ENCODE measurements at places on chromosomes 7 and 10.

GRCh38 chr7:47549916-47550315 lies 32.0 kb downstream of the TNS3 start:
- peaks cover 20% of the 10 kb centered on the region for H3K4me1 ChIP-seq
- H3K27me3 ChIP-seq = peaks cover 11% of the 10 kb centered on the region
- DNase-seq = no peak
- no peak overlapping the region for H3K4me3 ChIP-seq

GRCh38 chr7:42217548-42217947 lies 19.5 kb downstream of the GLI3 start:
- H3K27me3 ChIP-seq = no peaks in the 10 kb centered on the region
- peak overlapping the region; percentile 13 for H3K4me3 ChIP-seq
- H3K36me3 ChIP-seq = peaks cover 56% of the 10 kb centered on the region

DNA sequence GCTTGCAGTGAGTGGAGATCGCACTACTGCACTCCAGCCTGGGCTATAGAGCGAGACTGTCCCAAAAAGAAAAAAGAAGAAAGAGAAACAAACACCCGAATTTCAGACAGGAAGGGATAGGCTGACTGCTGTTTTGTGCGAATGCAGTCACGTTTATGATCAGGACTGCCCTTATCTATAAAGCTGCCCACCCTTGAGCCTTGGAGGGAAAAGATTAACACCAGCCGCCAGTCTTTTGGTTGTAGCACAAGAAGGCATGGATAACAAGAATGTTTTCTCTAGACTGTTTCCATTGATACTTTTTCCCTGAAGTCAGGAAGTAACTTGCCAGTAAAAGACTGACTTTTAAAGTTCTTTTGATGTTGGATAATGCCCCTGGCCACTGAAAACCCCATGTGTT lies 314.0 kb downstream of the BICC1 start:
- H3K27me3 ChIP-seq = no peaks in the 10 kb centered on the region
- H3K27ac ChIP-seq = peak overlapping the region; percentile 91
- DNase-seq = no peak

DNA sequence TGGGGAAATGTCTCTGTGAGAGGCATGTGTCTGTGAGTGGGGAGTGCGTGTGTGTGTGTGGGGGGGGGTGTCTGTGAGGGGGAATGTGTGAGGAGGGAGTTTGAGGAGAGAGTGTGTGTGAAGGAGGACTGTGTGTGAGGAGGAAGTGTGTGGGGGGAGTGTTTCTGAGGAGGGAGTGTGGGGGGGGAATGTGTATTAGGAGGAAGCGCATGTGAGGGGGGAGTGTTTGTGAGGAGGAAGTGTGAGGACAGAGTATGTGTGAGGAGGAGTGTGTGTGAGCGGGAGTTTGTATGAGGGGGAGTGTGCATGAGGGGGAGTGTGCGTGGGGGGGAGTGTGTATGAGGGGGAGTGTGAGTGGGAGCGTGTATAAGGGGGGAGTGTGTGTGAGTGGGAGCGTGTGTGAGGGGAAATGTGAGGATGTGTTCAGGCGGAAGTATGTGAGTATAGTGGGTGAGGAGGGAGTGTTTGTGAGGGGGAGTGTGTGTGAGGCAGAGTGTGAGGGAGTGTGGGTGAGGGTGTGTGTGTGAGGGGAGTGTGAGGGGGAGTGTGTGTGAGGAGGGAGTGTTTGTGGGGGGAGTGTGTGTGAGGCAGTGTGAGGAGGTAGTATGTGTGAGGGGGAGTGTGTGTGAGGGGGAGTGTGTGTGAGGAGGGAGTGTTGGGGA lies 21.8 kb upstream of the PTPRN2 start:
- no peak for DNase-seq
- peaks cover 14% of the 10 kb centered on the region for H3K36me3 ChIP-seq
- peaks cover 43% of the 10 kb centered on the region for H3K4me1 ChIP-seq
- H3K27me3 ChIP-seq = peaks cover 3% of the 10 kb centered on the region

DNA sequence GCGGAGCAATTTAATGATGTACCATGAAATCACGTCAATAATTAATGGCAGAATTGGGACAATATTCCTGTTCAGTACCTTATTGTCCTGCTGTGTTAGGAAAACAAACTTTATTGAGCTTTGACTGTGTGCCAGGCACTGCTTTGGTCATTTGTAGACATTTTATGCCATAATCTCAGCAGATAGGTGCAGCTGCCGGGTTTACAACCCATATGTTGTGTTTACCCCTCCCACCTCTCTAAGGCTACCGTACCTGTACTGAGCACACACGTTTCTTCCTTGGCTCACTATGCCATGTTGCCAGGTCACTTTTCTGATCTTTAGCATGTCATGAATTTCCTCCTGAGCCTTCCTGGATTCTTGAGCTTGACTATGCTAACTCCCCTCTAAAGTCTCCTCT lies 422.2 kb downstream of the PHTF2 start:
- H3K36me3 ChIP-seq = no peaks in the 10 kb centered on the region
- H3K4me3 ChIP-seq = no peak overlapping the region
- no peak overlapping the region for H3K27ac ChIP-seq
- no peak for DNase-seq

- no peaks in the 10 kb centered on the region for H3K36me3 ChIP-seq
- no peak for DNase-seq
- H3K4me3 ChIP-seq = no peak overlapping the region
- no peak overlapping the region for H3K27ac ChIP-seq
- H3K27me3 ChIP-seq = no peaks in the 10 kb centered on the region
- H3K4me1 ChIP-seq = peaks cover 6% of the 10 kb centered on the region
Measured at GRCh38 chr10:103235775-103236174, 9.9 kb upstream of the RPEL1 start.

GRCh38 chr10:31683682-31684081 lies 244.9 kb downstream of the ARHGAP12 start:
- H3K36me3 ChIP-seq = peaks cover 9% of the 10 kb centered on the region
- no peak overlapping the region for H3K4me3 ChIP-seq
- no peaks in the 10 kb centered on the region for H3K27me3 ChIP-seq
- H3K27ac ChIP-seq = no peak overlapping the region
- DNase-seq = no peak

- H3K36me3 ChIP-seq = peaks cover 4% of the 10 kb centered on the region
- H3K27me3 ChIP-seq = no peaks in the 10 kb centered on the region
- no peak overlapping the region for H3K27ac ChIP-seq
- H3K4me1 ChIP-seq = no peaks in the 10 kb centered on the region
- no peak overlapping the region for H3K4me3 ChIP-seq
Measured at GRCh38 chr7:138077809-138078208, 1.6 kb downstream of the AKR1D1 start.

DNA sequence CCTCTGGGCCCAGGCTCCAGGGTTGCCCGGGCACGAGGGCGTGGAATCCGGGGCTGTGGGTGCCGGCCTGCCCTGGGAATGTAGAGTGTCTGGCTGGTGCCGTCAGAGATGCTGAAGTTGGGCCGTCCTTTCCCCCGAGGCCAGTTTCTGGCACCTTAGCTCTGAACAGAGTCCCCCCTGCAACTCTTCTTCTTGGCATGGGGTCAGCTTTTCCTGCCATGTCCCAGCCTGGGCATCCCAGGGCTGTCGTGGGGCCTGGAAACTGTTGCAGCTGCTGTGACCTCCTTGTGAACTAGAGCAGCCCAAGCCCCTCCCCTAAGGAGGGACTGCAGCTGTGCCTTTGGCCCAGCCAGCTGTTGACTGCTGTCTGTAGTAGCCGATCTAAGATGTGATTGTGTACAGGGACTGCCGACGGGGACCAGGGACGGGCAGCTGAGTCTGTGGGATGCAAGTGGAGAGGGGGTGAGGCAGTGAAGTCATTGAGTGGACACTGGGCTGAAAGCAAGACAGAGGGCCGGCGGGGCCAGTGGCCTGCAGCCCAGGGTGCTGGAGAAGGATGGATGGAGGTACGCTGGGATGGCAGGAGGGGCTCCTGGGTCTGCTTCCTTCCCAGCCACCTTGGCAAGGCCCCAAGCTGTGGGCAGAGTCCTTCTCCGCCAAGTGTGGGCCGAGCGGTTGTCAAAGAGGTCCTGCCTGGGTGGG lies 35.8 kb downstream of the GBX1 start:
- H3K4me1 ChIP-seq = peaks cover 46% of the 10 kb centered on the region
- peaks cover 73% of the 10 kb centered on the region for H3K36me3 ChIP-seq
- no peak for DNase-seq
- H3K4me3 ChIP-seq = peak overlapping the region; percentile 47
- peaks cover 49% of the 10 kb centered on the region for H3K27me3 ChIP-seq

GRCh38 chr7:22399546-22399945 lies 42.6 kb upstream of the RAPGEF5 start:
- peaks cover 9% of the 10 kb centered on the region for H3K27me3 ChIP-seq
- no peak for DNase-seq
- no peak overlapping the region for H3K4me3 ChIP-seq
- H3K27ac ChIP-seq = no peak overlapping the region

DNA sequence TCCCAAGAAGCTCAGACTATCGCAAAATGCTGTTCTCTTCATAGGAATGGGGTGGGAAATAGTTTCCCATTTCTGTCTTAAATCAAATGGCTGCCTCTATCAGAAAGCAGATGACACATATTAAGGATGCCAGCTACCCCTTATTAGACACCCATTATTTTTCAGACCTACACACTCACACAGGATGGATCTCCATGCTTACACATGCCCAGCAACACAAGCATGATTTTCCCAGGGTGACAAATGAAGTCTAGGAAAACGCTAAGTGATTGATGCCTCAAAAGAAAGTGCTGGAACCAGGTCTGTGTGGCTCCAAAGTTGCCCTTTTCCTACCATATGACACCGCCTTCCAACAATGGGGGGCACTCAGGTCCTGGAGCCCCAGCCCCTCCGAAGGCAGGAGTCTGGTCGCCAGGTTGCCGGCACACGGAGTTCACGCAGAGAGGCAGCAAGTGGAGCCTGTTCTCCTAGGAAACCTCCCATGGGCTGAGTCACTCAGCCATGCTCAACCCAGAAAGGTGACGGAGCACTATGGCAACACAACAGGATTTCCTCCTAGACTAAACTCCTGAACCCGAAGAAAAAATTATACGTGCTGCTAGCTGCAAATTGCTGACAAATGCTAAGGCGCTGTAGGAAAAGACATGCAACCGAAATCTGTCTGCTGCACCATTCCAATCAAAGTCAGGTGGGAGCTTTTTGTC lies 19.8 kb downstream of the VOPP1 start:
- peaks cover 2% of the 10 kb centered on the region for H3K27me3 ChIP-seq
- H3K36me3 ChIP-seq = peaks cover 21% of the 10 kb centered on the region
- peaks cover 68% of the 10 kb centered on the region for H3K4me1 ChIP-seq
- DNase-seq = no peak
- H3K27ac ChIP-seq = peak overlapping the region; percentile 15

GRCh38 chr7:18163091-18163490 lies 135.4 kb upstream of the PRPS1L1 start:
- H3K36me3 ChIP-seq = no peaks in the 10 kb centered on the region
- H3K27ac ChIP-seq = no peak overlapping the region
- no peak for DNase-seq
- H3K27me3 ChIP-seq = peaks cover 11% of the 10 kb centered on the region
- no peaks in the 10 kb centered on the region for H3K4me1 ChIP-seq

- peaks cover 2% of the 10 kb centered on the region for H3K27me3 ChIP-seq
- H3K36me3 ChIP-seq = peaks cover 58% of the 10 kb centered on the region
- peaks cover 56% of the 10 kb centered on the region for H3K4me1 ChIP-seq
- DNase-seq = no peak
- peak overlapping the region; percentile 4 for H3K4me3 ChIP-seq
Measured at GRCh38 chr10:72096115-72097000, 8.0 kb upstream of the SPOCK2 start.

DNA sequence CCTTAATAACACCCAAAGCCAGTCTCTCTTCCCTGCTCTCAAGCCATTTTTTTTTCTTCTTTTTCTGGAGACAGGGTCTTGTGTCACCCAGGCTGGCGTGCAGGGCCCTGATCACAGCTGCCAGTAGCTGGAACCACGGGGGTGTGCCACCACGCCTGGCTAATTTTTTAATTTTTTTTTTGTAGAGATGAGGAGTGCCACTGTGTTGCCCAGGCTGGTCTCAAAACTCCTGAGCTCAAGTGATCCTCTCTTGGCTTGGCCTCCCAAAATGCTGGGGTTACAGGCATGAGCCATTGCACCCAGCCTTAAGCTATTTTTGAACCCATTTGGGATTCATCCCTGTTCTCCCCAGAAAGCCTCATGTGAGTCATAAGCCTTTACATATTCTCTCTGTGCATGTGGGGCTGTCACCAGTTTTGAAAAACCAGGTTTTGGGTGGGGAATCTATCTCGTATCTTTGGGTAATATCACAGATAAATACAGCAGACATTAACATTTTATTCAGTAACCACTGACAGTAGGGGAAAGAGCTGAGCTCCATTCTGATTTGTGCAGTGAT lies 15.5 kb downstream of the ZNF487 start:
- peaks cover 11% of the 10 kb centered on the region for H3K36me3 ChIP-seq
- no peak for DNase-seq
- peaks cover 4% of the 10 kb centered on the region for H3K27me3 ChIP-seq
- H3K4me3 ChIP-seq = no peak overlapping the region

DNA sequence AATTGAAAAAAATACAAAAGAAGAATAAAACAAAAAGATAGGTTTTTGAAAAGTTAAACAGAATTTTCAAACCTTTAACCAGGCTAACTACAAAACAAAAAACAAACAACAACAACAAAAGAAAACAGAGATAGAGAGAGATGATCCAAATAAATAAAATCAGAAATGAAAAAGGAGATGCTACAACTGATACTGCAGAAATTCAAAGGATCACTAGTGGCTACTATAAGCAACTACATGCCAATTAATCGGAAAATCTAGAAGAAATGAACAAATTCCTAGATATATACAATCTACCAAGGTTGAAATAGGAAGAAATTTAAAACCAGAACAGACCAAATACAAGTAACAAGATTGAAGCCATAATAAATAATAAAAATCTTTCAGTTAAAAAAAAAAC lies 326.8 kb upstream of the VSTM2A start:
- no peak overlapping the region for H3K4me3 ChIP-seq
- no peak overlapping the region for H3K27ac ChIP-seq
- H3K36me3 ChIP-seq = peaks cover 12% of the 10 kb centered on the region
- H3K27me3 ChIP-seq = peaks cover 8% of the 10 kb centered on the region
- DNase-seq = no peak

- H3K4me1 ChIP-seq = peaks cover 86% of the 10 kb centered on the region
- H3K27me3 ChIP-seq = peaks cover 6% of the 10 kb centered on the region
- peak; percentile 25 for DNase-seq
- H3K4me3 ChIP-seq = peak overlapping the region; percentile 13
- no peak overlapping the region for H3K27ac ChIP-seq
- H3K36me3 ChIP-seq = no peaks in the 10 kb centered on the region
Measured at GRCh38 chr10:5658871-5659618, 7.3 kb downstream of the ASB13 start.

DNA sequence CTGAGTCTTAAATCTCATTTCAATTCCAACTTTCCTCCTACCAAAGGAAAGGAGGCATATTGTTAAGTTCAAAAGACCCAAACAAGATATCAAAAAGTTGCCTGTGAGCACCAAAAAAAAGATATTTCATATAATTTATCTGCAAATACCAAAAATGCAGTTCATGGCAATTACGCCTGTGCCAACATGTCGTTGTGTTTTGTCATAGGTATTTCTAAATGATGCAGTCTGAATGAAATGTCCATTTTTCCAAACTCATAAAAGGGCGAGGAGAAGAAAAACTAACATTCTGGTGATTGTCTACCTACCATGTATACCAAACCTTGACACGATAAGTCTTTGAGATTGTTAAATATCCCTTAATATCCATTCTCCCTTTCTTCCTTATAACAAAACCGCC lies 109.8 kb downstream of the SGMS1 start:
- H3K27me3 ChIP-seq = no peaks in the 10 kb centered on the region
- no peak overlapping the region for H3K4me3 ChIP-seq
- DNase-seq = no peak
- H3K36me3 ChIP-seq = no peaks in the 10 kb centered on the region

Measured in nephron progenitor cell (in vitro differentiated cells).